ENCODE measurements at places on chromosomes 13 and 19.

DNA sequence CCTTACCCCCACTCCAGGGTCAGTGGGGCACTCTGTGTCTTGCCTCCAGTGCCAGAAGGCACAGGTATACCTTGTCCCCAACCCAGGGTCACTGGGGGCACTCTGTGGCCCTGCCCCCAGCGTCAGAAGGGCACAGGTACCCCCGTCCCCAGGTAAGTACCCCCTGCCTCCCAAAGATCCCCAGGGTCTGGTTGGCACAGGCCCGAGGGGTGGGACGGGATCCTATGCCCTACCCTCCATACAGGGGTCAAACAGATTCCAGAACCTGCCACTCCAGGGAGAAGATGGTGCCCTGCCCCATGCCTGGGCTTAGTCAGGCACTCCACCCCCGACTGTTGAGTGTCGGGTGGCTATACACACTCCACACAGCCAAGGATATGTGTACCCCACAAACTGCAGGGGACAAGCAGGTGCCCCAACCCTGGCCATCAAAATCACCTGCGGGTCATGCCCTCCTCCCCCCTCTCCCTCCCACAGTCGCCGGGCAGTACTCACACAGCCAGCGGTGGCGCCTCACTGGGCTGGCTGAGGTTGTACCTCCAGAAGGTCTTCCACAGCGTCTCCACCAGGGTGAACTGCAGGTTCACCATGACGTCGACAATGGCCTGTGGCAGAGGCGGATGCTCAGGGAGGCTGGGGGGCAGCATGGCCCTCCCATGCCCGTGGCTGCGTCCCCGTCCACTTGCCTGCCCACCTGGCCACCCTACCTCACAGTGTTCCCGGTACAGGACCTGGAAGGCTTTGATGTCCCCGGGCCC, 13.8 kb downstream of the DCAF15 start:
- no peak for DNase-seq

DNA sequence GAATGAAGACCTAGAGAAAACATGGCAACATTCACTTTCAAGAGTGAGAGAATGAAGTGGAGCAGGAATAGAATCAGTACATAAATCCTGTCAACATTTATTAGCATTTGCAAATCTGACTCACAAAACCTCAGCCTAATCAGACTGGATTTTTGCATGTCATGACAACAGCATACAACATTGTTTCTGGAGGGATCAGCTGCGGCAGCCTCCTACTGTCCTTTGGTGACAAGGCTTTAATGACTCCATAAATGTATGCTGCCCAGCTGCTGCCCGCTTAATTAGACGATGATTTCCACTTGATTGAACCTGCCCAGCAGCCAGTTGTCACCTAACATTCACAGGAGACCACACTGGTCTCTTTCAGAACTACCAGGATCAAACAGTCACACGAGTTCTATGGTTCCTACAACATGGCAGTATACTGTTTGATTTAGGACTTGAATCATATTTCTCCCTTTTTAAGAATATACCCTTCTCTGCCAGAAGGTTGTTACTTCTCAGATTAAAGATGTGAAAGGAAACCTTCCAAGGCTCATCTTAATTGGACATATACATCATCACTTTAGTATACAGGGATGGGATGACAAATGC, 9.3 kb downstream of the EBPL start:
- DNase-seq, result no peak

- DNase-seq, result no peak
Measured at GRCh38 chr19:36115453-36116343, at the start of gene TBCB. TBCB (plus strand) TSS chr19:36115468; CDS start chr19:36115561, 93 bp downstream.

DNA sequence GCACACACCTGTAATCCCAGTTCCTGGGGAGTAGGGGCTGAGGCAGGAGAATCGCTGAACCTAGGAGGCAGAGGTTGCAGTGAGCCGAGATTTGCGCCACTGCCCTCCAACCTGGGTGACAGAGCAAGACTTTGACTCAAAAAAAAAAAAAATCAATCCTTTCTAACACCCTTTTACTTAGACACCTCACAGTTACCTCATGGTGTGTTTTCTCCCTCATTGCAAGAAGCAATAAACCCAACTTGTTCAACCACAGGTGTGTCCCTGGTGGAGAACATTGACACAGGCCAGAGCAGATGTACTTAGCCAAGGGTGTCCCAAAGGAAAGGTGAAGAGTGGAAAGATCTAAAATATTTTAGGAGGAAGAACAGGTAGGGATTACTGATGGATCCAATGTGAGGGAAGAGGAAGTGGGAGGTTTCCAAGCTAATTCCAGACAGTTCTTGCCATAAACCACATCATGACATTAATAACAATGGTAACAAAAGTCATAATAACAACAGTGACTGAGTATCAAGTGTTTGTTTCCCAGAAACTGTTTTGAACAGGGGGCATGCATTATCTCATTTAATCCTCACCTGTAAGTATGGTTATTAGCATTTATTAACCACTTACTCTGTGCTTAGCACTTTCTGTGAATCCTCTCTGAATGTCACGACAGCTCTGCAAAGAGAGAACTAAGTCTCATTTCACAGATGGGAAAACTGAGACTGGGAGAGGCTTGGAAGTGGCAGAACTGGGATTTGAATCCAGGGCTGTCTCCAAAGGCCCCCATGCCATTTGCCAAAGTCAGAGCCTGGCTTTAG, 3.1 kb upstream of the LYPD3 start:
- DNase-seq, result no peak

DNA sequence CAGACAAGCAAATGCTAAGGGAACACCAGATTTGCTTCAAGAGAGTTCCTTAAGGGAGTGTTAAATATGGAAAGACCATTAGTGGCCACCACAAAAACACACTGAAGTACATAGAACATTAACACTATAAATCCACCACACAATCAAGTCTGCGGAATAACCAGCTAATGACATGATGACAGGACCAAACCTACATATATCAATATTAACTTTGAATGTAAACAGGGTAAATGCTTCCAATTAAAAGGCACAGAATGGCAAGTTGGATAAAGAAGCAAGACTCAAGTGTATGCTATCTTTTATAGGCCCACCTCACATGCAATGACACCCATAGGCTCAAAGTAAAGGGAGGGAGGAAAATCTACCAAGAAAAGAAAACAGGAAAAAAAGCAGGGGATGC, 291.3 kb downstream of the COG6 start:
- no peak for DNase-seq

GRCh38 chr19:5152767-5153532, 184.0 kb downstream of the KDM4B start:
- DNase-seq, result no peak

- no peak for DNase-seq
Measured at GRCh38 chr13:27004326-27004725, 167.3 kb downstream of the USP12 start.

DNA sequence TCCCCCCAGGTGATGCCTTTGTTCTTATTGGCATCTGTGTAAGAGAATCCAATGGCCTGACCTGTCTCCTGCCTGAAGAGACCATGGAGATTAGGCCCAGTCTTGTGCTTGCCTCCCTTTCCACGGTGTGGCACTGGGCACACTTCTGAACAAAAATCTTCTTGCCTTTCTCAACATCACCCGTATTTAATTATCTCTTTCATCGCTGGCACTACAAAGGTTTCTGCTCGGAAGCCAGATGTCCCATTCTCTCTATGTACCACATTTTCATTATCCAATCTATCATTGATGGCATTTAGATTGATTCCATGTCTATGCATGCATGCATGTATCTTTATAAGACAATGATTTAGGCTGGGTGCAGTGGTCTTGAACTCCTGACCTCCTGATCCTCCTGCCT, 74.3 kb downstream of the SLC25A15 start:
- no peak for DNase-seq

- peak; percentile 50 for DNase-seq
Measured at GRCh38 chr19:10334588-10335351, 1.4 kb upstream of the RAVER1 start.

DNA sequence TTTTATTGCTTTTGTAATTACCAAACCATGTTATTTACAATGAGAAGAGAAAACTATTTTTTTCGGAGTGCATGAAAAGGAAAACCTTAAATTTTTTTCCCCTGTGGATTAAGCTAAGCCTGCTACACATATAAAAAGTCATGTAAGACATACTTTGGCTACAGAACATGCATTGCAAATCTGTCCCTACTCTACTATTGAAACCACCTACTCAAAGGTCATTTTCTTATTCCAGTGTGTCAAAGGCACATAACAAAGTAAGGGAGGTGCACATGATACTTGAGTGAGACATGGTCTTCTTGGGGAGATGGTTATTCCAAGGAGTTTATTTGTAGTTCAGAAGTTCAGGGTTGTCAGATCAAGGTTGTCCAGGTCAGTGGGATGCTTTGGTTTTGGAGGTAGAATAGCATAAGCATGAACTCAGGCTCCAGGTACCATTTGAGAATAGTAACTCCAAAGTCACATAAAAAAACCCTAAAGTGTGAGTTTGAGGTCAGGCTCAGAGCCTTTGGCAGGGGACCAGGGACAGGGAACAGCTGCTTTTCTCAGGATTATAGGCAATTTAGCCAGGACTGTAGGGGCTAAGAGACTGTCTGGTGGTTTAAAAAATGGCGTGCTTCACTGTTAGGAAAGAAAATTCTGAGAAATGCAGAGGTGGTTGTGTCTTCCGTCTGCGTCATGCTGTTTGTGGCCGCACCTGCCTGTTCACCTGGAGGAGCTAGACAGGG, 15.4 kb downstream of the FARP1 start:
- no peak for DNase-seq

DNA sequence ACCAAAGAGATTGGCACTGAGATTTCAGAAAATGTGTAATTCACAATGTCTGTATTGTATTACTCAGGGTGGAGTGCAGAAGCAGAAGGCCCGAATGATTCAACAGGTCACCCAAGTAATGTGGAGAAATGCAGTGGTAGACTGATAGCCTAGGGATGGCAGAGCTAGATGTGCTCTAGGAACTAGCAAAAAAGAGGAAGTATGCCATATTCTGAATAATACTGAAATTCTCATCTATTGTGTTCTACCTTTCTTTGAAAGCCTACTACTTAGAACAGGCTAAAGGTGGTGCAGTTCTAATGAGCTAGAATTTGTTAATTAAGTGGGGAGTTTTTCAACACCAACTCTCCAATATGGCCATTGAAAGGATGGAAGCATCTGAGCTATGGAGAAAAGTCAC, 1449.8 kb upstream of the MIR17HG start:
- no peak for DNase-seq

GRCh38 chr13:113762538-113762937, 3.5 kb downstream of the TMEM255B start:
- DNase-seq, result no peak

GRCh38 chr19:52635786-52636570, 2.2 kb downstream of the ZNF83 start:
- DNase-seq, result no peak

- DNase-seq, result no peak
Measured at GRCh38 chr19:40560092-40560507, 16.6 kb upstream of the SHKBP1 start.

- no peak for DNase-seq
Measured at GRCh38 chr13:26961890-26962615, 201.5 kb upstream of the GPR12 start.

Data from AG04449 (cell line).